ENCODE measurements at places on chromosomes 7 and 10.

DNA sequence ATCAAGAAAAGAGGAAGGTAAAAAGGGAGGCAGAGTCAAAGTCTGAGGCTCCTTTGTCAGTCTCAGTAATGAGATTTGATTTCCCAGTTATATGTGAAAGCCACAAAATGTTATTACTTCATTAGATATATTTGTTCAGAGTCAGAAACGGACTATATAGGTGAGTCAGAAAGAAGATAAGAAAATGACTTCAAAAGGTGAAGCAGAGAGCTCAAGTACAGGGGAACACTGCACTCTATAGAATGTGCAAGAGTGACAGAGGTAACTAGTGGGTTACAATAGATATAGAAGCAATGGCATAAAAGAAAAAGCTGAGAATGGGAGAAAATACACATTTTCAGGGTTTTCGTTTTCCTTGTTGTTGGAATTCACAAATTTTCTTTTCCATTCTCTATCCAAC, 43.3 kb downstream of the DGKB start:
- no peak for DNase-seq

GRCh38 chr10:116247691-116248090, 25.3 kb downstream of the GFRA1 start:
- no peak for DNase-seq

DNA sequence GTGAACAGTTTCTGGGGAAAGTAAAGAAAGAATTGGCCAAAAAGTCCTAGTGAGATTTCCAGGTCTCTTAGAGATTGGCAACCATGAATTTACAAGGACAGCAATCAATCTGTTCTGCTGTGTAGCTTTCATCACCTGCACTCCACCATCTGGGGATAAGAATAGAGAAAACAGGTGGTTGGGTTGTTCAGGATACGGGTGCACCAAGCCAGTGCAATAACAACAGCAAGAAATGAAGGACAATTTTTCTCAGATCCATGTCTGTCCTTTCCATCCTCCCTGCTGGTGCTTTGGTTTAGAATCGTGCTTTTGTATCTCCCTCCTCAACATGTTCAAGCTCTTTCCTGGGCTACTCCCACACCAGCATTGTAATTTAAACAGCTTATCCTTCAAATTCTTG, 787.7 kb downstream of the GRID1 start:
- DNase-seq = no peak

GRCh38 chr7:111224354-111225231, 133.7 kb downstream of the LRRN3 start:
- DNase-seq = no peak

DNA sequence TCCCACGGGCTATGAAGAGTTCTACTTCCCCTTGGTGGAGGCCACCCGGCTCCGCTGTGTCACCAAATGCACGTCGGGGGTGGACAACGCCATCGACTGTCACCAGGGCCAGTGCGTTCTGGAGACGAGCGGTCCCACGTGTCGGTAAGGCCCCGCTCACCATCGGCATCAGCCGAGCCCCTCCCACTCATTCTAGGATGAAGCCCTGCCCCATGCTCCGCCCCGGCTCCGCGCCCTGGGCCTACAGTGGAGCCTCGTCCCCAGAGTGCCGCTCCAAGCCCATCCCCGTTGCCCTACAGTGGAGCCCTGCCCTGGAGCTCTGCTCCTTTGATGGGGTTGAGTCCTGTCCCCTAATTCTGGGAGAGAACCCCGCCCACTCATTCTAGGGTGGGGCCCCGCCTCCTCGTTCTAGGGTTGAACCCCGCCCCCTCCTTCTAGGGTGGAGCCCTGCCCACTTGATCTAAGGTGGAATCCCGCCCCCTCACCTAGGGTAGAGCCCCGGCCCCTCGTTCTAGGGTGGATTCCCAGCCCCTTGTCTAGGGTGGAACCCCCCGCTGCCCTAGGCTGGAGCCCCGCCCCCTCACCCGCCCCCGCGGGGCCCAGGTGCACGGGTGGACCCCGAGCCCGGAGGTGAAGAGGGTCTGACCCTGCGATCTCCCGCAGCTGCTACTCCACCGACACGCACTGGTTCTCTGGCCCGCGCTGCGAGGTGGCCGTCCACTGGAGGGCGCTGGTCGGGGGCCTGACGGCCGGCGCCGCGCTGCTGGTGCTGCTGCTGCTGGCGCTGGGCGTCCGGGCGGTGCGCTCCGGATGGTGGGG, 3.4 kb upstream of the MUC12 start:
- DNase-seq = peak; percentile 99

DNA sequence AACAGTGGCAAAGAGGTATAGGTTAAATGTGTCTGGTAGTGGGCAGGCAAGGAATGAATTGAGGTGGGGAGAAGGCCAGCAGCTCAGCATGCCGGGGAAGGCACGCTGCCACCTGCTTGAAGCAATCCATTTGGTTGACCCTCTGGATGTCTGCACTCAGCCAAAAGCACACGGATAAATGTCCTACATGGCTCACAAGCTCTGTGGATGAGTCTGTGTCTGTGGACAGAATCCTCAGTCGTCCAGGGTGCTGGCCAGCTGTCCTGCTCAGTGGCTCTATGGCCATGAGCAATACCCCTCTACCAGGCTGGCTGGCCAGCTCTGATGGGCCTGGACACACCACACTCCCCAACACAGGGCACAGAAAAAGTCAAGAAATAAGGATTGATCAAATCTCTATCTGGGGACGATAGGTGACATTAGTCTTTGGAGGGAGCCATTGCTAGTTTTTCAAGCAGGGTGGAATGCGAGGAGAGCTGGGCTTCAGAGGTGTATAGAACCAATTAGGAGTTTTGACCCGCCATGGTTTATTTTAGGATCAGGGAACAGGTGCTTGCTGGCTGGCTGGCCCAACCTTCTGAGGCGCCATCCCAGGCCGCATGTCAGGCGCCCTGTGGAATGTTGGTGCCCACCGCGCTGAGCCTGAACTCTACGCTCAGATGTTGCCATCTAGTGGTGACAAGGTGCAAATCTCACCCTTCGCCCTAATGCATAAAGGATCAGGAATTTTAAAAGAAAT, 493.4 kb downstream of the TNS3 start:
- DNase-seq = peak; percentile 72
